ENCODE measurements at places on chromosomes 13 and 19.
A peak's percentile ranks its signal among the peaks of the same experiment; 100 is the strongest.

DNA sequence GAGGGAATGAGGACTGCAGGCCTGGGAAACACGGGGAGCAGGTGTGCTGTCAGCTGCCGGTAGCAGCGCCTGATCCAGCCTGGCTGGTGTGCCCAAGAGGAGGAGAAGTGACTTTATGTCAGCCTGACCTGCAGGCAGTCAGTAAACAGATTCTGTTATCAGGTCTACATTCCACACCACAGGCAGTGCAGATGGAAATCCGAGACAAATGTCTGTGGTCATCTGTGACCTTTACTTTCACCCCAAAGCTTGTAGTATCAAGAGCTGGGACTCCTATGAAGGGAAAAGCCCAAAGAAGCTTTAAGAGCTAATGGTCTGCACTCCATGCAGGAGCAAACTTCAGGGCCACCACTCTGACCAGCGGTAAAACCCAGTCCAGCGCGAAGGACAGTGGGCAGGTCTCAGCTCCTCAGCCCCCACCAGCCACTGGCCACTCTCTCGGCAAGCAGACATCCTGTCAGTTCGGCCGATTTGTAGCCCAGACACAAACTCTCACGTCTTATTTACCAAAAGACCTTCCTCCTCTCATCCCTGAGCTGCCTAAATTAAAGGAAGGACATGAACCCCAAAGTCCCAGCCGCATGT is 7.7 kb downstream of the EPS15L1 start:
- no peak for DNase-seq

DNA sequence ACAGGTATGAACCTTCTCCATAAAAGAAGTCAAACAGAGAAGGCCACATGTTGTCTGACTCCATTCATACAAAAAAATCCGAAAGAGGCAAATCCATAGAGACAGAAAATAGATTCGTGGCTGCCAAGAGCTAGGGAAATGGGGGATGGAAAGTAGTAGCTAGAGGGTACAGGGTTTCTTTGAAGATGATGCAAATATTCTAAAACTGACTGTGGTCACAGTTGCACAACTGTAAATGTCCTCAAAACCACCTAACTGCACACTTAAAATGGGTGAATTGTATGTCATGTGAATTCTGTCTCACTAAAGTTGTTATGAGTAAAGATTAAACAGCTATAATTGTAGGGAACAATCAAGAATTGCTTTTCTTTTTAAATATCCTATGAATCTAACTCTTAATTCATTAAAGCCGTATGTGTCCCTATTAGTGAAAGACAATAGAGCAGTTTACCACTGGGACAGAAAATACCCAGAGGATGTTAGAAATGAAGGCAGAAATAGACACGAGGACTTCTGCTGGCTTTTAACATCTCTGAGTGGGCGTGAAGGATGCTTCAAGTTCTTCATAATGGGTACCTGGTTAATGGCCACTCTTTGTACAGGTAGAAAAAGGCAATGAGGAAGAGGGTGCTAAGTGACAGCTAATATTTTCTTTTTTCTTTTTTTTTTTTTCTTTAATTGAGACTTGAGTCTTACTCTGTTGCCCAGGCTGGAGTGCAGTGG is 21.2 kb downstream of the INSR start:
- DNase-seq, result no peak

DNA sequence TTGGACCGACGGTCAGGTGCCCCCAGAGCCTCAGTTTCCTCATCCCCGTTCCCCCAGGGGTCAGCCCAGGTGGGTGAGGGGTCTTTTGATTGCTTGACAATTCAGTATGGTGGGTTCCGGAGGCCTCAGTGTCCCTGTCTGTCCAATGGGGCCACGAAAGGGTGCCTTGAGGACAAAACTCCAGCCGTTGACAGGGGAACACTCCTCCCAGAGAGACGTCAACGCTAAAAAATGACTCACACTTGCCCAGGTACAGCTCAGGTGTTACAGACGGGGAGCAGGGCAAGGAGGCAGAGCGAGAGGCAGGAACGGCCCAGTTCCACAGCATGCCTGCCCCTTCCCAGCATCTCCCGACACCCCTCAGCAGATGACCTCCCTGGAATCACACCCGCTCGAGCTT is 1.8 kb downstream of the TNFAIP8L1 start:
- DNase-seq, result no peak

- DNase-seq, result peak; percentile 29
Observed at GRCh38 chr19:47100290-47100689, 13.3 kb downstream of the ZC3H4 start.

- no peak for DNase-seq
Observed at GRCh38 chr13:109336730-109337129, 449.7 kb downstream of the IRS2 start.
